Smooth muscle cell of the pulmonary artery (primary cell): ENCODE measurements at places on chromosomes 7 and 10. TPM values are rescaled to one million over a fixed set of nuclear protein-coding genes. Genes with fewer than 3 reads are reported as not detected.

The EPHB6 gene
- total RNA-seq, result 1.7 and 18.4 TPM in 2 replicates

The RELN gene
- 86.7 and 200 TPM in 2 replicates for total RNA-seq

The CFAP70 gene
- total RNA-seq, result 1.2 TPM in 2 replicates

The UBE2H gene
- 85.4 and 102 TPM in 2 replicates for total RNA-seq

The CALHM3 gene
- not detected in 2 replicates for total RNA-seq

The TMEM130 gene
- total RNA-seq, result 0.36 and 1.0 TPM in 2 replicates

The TMEM139 gene
- 0.23 TPM in 1 of 2 replicates, not detected in the other for total RNA-seq

The TMEM270 gene
- not detected in 2 replicates for total RNA-seq

The CCNY gene
- 54.4 and 70.3 TPM in 2 replicates for total RNA-seq

The ZNF511 gene
- 16.1 and 17.1 TPM in 2 replicates for total RNA-seq

The ANKRD2 gene
- total RNA-seq, result 0.33 and 1.1 TPM in 2 replicates

The BMI1 gene
- 52.6 and 72.2 TPM in 2 replicates for total RNA-seq

The TRIM73 gene
- total RNA-seq, result 1.3 and 1.6 TPM in 2 replicates

The FASTK gene
- total RNA-seq, result 75.0 and 92.8 TPM in 2 replicates

The MYPN gene
- total RNA-seq, result 1.6 and 2.3 TPM in 2 replicates

The ZNF485 gene
- total RNA-seq, result 1.6 and 2.7 TPM in 2 replicates

The CYP2C8 gene
- 0.07 TPM in 1 of 2 replicates, not detected in the other for total RNA-seq

The VWC2 gene
- not detected in 2 replicates for total RNA-seq

The IL2RA gene
- total RNA-seq, result not detected in 2 replicates

The ZWINT gene
- 5.7 and 10.4 TPM in 2 replicates for total RNA-seq

The FAM13C gene
- 5.0 and 7.3 TPM in 2 replicates for total RNA-seq

The FEZF1 gene
- not detected in 2 replicates for total RNA-seq

The CH25H gene
- total RNA-seq, result 0.20 and 0.78 TPM in 2 replicates

The KCNK18 gene
- total RNA-seq, result not detected in 2 replicates

The CYP2W1 gene
- total RNA-seq, result not detected in 2 replicates

The SPDYE2 gene
- total RNA-seq, result not detected in 2 replicates

The HPS1 gene
- 34.3 and 54.7 TPM in 2 replicates for total RNA-seq

The SCIN gene
- 0.23 and 1.2 TPM in 2 replicates for total RNA-seq

The HOXA1 gene
- total RNA-seq, result 0.20 and 0.52 TPM in 2 replicates

The EPO gene
- total RNA-seq, result not detected in 2 replicates

The CCL24 gene
- not detected in 2 replicates for total RNA-seq

The ARHGAP22 gene
- 85.4 and 107 TPM in 2 replicates for total RNA-seq

The ATP6V0E2 gene
- total RNA-seq, result 18.1 and 22.6 TPM in 2 replicates

The LEP gene
- 0.17 and 8.9 TPM in 2 replicates for total RNA-seq

The RAB11FIP2 gene
- 15.2 and 16.5 TPM in 2 replicates for total RNA-seq

The NAT16 gene
- total RNA-seq, result not detected in 2 replicates

The OGA gene
- total RNA-seq, result 86.7 and 118 TPM in 2 replicates

The DGKB gene
- total RNA-seq, result 0.07 and 0.13 TPM in 2 replicates

The OPN1SW gene
- not detected in 2 replicates for total RNA-seq

The SORCS1 gene
- 0.20 TPM in 1 of 2 replicates, not detected in the other for total RNA-seq

The PDE1C gene
- total RNA-seq, result 52.9 and 89.5 TPM in 2 replicates

The PDLIM1 gene
- 25.7 and 37.0 TPM in 2 replicates for total RNA-seq

The ZPBP gene
- not detected in 2 replicates for total RNA-seq

The DKK1 gene
- 134 and 633 TPM in 2 replicates for total RNA-seq

The BLNK gene
- 0.07 TPM in 1 of 2 replicates, not detected in the other for total RNA-seq

The CALML3 gene
- total RNA-seq, result not detected in 2 replicates

The WIPF3 gene
- 0.07 TPM in 2 replicates for total RNA-seq

The LDB3 gene
- 0.52 and 0.96 TPM in 2 replicates for total RNA-seq

The TFR2 gene
- 1.9 and 2.2 TPM in 2 replicates for total RNA-seq

The NUPR2 gene
- total RNA-seq, result not detected in 2 replicates

The CCDC3 gene
- total RNA-seq, result 23.1 and 64.4 TPM in 2 replicates

The ELOVL3 gene
- 0.13 and 0.20 TPM in 2 replicates for total RNA-seq
